COR-L47 (cell line): ENCODE measurements at places on chromosomes 2 and 18.

GRCh38 chr2:217993817-217994463 lies 8.9 kb downstream of the TNS1 start:
- DNase-seq = peak; percentile 22

DNA sequence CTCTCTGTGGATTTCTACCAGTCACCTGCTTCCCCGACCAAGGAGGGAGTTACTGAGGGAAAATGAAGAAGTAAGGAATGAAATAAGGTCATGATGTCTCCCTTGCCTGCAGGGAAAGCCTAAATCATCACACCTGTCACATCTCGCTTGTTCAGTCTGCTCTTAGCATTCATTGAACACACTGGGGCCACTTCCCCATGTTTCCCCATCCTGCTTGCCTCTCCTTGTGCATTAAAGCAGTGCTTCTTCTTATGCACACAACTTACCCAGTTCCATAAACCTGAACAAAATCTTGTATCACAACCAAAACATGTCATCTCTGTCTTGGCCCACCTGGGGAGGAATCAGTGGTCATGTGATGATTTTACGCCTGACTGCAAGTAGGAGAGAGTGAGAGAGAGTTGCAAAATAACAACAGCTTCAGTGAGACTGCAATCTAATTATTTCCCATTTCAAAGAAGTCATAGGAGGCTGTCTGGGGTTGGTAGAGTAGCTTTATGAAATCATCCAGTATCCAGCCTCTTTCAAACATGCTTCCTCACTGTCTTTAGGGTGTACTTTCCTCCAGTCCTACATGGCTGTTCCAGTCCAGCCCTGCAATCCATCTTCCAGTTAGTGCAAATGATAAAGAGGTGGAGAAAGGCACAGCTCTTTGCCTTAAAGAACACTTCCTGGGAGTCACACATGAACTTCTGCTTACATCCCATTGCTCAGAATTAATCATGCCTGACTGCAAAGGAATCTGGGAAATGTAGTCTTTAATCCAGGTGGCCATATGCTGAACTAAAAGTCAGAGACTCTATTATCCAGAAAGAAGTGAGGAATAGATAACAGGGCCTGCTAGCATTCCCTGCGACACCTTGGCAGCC lies 220.1 kb downstream of the HAUS1 start:
- DNase-seq = peak; percentile 30

GRCh38 chr2:239601201-239601851 lies 200.5 kb upstream of the HDAC4 start:
- DNase-seq = no peak

DNA sequence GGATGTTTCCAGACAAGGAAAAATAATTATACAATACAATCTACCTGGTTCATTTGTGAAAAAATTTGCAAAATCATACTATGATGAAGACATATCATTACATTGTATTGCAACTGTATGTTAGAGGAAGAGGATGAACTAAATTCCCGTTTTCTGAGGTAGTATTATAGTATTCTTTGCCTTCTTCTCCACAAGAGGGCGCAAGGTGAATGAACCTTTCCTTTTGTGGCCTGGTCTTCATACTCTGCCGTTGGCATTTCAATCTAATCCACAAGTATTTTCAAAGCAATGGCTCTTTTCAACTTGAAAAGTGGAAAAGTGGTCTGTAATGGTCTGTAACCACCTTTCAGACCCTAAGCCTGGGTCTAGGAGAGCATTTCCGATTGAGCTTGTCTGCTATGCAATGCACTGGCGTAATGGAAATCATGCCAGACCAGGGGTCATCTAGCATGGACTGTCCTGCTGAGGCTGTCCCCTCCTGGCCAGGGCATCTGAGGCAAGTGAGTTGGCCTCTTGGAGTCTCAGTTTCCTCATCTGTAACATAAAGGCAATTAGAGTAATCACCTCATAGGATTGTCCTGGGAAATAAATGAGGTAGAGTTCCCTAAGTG lies 30.8 kb upstream of the ZNF396 start:
- DNase-seq = peak; percentile 71

DNA sequence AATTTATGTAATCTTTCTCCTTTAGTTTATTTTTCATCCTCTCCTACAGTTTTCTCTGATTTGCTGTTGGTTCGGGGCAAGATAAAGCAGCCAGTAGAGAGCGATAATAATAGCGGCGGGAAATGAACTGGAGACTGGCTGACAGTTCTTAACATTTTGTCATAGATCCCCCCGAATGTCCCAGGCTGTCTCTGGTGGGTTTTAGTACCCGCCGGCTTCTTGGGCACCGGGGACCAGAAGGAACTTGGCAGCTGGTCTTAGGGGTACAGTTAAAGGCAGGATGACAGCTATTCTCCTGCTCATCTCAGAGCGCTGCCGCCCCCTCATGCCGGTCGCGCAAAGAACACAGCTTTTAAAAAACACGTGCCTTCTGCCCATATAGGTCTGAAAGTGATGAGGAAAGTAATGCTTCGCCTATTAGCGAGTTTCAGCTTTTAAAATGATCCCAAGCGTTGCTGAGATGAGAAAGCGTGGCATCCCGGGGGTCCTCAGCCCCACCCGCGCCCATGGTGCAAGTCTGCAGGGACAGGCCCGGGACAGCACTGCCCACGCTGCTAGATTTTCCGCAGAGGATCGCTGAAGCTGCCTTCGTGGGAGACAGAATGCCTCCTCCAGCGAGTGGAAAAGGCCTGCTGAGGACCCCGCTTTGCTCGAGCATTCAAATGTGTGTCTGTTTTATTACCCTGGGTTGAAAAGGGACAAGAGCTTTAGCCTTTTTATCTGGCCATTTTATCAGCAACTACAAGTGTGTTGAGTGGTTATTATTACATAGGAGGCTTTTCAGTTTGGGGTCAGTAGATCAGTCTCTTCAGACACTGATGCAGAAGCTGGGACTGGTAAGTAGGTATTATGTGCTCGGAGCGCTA lies 3.8 kb downstream of the ONECUT2 start:
- DNase-seq = peak; percentile 45

DNA sequence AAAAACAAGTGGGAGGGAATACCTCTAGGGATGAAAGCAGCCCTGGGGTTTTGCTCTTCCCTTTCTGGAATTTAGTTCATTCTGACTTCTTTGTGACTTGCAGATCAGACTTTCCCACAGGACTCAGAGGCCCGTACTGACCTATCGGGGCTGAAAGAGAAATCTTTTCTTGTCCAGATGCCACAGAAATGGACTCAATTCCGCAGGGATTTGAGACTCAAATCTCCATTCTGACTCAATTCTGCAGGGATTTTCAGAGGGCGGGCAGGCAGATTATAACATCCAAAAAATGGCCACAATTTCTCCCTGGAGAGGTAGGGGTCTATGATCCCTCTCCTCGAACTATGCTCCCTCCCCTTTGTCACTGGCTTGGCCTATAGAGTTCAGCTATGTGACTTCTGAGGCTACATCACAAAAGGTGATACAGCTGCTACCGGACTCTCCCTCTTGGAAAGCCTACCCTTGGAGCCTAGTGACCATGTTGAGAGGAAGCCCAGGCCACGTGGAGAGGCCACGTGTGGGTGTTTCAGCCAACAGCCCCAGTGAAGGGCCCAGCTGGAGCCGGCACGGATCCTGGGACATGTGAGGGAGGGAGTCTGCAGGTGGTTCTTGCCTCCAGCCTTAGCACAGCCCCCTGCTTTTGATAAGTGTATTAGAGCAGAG lies 4.8 kb upstream of the EFHD1 start:
- no peak for DNase-seq

DNA sequence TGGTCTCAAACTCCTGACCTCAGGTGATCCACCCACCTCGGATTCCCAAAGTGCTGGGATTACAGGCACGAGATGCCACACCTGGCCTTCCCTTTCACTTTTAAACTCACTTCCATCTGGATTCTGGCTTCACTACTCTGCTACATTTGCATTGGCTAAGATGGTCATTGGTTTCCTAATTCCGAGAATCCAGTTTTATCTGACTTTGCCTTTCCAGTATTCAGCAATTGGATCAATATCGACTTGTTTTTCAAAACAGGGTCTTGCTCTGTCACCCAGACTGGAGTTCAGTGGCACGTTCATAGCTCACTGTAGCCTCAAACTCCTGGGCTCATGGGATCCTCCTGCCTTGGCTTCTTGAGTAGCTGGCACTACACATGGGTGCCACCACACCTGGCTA lies 4.7 kb upstream of the CD302 start:
- DNase-seq = no peak
